ENCODE measurements at places on chromosomes 1 and 21.

GRCh38 chr1:61352845-61353435 is 270.6 kb downstream of the NFIA start:
- DNase-seq = no peak

DNA sequence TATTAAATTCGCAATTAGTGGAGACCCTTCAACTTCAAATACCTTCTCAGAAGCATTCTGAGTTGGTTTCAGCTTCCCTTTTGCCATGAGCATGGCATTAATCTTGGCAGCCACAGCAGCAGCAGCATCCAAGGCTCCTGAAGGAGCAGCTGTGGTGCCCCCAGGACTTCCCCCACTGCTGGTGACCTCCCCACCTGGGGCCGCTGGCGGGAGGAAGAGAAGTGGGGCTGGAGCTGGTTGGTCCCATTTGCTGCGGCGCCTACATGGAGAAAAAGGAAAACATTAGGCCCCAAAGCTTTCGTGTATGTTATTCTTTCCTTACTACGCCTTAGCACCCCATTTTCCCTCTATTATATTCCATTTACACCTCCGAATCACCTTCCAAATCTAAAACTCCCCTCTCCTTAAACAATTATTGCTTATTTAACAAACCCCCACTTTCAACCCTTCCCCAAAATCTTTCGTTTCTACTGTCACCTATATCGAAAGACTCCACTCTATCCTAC is 569 bp downstream of the KHDC4 start:
- DNase-seq = no peak

DNA sequence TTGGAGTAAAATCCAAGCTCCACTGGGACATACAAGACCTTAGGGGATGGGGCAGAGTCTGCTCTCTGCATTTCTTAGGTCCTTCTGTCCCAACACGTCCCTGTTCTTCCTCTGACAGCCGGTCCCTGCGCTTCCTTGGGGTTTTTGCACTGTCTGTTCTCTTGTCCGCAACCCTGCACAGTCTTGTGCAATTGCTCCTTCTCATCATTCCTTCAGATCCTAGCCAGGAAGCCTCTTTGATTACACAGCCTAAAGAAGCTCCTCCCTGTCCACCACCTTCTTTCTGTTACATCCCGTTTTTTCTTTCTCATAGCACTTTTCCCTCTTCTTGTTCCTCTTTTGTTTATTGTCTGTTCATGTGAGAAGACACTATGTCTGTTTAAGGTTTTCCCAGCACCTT is 19.9 kb downstream of the ACOT11 start:
- no peak for DNase-seq

DNA sequence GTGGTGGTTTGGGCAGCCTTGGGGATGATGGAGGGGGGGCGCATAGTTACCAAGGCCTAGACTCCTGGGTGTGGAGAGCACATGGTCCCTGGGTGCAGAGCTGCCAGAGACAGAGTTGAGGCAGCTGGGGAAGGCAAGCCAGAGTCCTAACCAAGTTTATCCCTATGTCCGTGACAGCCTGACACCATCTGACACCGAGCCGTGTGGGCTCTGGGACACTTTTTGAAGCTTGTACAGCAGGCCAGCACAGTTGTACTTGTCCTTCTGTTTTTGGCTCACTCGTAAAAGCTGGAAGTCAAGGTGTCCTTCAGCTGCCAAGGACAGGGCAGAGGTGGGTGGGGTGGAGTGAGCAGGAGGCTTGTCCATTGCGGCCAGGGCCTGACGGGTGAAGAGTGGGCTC is 28.5 kb downstream of the SLC26A9 start:
- DNase-seq = no peak

- DNase-seq = no peak
These were observed 164.0 kb downstream of the RUNX1 start for GRCh38 chr21:34885125-34885524.

GRCh38 chr1:85626818-85627217 is 46.3 kb downstream of the CCN1 start:
- DNase-seq = no peak

- no peak for DNase-seq
These were observed 12.6 kb downstream of the FNDC5 start for GRCh38 chr1:32858136-32858535.

GRCh38 chr1:87204921-87205320 is 123.8 kb upstream of the LMO4 start:
- no peak for DNase-seq
